ENCODE measurements at places on chromosomes 12 and 14.

- DNase-seq = no peak
These were observed 23.7 kb downstream of the HEBP1 start for GRCh38 chr12:12976366-12976765.

- DNase-seq = no peak
These were observed 2.1 kb downstream of the SUSD6 start for GRCh38 chr14:69613312-69614073.

DNA sequence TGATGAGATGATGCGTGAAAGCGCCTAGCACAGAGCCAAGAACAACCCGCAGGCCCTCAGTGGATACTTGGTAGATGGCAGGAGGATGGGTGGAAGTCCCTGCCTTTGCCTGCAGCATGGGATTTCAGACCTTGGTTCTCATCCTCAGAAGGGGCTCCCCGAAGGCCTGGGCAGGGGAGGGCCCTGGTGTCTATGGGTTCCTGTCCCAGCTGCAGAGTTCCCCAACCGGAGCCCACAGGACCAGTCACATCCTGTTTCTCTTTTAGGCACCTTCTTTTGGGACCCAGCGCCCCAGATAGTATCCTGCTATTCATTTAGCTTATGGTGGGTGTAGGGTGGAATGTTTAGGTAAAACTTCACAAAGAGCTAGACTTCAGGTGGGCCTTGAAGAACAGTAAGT is 55.5 kb downstream of the CALM1 start:
- no peak for DNase-seq

DNA sequence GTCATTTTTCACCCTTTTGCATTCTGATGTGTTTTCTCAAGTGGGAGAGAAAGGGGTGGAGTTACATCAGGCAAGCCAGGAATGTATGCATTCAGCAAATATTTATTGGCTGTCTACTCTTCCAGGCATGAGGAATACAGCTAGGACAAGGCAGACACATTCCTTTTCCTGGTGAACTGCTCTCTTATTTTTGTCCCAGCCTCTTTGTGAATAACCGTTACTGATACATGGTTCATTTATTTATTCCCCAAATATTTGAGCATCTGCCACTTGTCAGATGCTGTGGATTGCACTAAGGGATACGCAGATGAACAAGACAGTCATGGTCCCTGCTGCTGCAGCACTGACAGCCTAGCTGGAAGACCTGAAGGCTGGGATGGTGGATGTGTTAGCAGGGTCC is 6.1 kb downstream of the PELI2 start:
- no peak for DNase-seq
